ENCODE measurements at places on chromosomes 7 and 10.

DNA sequence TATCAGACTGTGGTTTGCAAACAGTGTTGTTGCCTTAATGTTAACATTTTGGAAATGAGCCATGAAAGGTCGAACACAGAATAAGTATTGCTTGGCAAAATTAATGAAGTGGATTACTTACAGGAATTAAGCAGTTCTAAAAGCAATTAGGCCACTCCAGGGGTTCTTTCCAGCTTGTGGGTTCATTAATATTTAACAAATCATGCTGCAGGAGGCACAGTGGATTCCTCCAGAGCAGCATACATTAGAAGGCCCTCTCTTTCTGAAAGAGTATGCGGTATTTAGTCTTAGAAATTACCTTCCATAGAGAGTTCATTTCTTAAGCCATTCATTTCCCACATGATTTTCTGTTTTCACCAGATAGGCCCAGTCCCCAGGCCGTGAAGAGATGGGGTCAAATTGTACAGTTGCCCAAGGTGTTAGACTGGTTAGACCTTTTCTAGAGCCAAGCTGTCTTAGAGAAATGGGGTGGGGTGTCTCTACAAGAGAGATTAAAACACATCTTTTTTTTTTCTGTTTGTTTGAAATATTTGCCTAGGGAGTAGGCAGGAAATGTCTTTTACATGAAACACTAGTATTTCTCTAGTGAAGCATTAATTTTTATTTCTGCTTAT is 40.0 kb upstream of the AGR3 start:
- no peak for DNase-seq

DNA sequence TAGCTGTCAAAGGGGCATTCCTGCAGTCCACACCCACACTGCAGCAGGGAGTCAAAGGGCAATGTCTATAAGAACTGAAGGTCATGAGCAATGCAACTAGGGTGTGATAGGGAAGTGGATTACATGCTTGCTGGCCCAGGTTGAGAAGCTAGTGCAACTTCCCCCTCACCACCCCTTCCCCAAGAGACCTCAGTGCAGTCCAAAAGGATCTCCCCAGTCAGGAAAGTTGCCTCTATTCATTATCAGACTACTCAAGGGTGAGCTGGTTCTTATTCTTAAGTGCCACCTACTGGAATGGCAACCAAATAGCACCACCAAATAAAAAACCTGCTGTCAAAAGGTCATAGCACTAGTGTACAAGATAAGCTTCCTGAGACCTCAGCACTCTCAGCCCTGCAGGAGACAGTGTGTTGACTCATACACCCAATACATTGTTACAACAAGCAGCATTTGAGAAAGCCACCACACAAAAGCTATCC is 28.2 kb downstream of the MTERF1 start:
- no peak for DNase-seq

GRCh38 chr7:51619880-51620279 is 303.3 kb upstream of the COBL start:
- DNase-seq, result no peak

- no peak for DNase-seq
Measured at GRCh38 chr7:26792576-26792975, 71.8 kb downstream of the SKAP2 start.

- DNase-seq, result no peak
Measured at GRCh38 chr7:20504060-20504459, 111.4 kb upstream of the ABCB5 start.

GRCh38 chr7:109322833-109323232 is 753.2 kb downstream of the DNAJB9 start:
- no peak for DNase-seq

DNA sequence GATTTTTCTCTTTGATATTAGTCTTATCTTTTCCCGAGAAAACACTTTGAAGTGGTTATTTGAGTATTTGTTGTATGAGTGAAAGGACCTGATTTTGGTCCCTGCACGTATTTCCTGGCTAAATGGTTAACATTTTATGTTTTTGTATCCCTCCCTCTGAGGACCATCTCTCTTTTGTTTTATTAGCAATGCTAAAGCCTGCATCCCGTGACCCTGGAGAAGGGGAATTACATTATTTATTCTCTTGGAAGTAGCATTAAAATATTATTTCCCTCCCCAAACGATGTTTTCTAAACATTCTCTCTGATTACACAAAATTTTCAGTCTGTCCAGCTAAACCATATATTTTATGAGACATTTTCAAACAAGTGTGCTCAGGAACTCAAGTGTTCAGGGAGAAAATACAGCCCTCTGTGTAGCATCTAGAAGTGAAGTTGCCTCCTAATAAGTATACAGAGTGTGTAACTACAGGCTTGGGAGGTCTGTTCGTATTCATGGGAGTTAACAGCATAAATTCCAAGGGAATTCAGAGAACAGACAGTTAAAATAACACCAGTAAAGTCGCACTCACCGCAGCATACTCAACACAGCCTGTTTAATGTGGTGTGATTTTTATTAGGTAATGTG is 163.8 kb upstream of the NPVF start:
- no peak for DNase-seq

GRCh38 chr10:114215033-114215432 is 24.0 kb upstream of the VWA2 start:
- DNase-seq, result no peak

DNA sequence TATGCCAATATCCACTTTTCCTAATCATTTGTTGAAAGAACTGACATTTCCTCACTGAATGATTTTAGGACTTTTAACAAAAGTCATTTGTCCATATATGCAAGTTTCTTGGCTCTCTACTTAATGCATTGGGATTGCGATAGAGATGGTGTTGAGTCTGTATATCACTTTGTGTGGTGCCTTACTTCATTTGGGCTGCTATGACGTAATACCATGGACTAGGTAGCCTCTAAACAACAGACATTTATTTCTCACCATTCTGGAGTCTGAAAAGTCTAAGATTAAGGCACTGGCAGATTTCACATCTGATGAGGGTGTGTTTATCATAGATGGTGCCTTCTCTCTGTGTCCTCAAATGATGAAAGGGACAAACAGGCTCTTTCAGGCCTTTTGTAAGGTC is 342.6 kb downstream of the DPP6 start:
- DNase-seq, result no peak

- no peak for DNase-seq
Measured at GRCh38 chr7:99363286-99363685, 11.2 kb upstream of the ARPC1B start.

GRCh38 chr10:100647928-100648327 is 97.5 kb upstream of the PAX2 start:
- DNase-seq, result no peak

- no peak for DNase-seq
Measured at GRCh38 chr7:142891490-142892082, 6.0 kb upstream of the TRPV6 start.

GRCh38 chr7:128104108-128104742 is 73.0 kb upstream of the LRRC4 start:
- no peak for DNase-seq

GRCh38 chr7:226281-226895 is 34.0 kb downstream of the FAM20C start:
- DNase-seq, result no peak

- DNase-seq, result no peak
Measured at GRCh38 chr10:80896959-80897358, 359.3 kb downstream of the SH2D4B start.

- no peak for DNase-seq
Measured at GRCh38 chr10:93261089-93261488, 187.4 kb downstream of the CYP26A1 start.

- DNase-seq, result no peak
Measured at GRCh38 chr7:82559193-82559805, 115.7 kb upstream of the CACNA2D1 start.

DNA sequence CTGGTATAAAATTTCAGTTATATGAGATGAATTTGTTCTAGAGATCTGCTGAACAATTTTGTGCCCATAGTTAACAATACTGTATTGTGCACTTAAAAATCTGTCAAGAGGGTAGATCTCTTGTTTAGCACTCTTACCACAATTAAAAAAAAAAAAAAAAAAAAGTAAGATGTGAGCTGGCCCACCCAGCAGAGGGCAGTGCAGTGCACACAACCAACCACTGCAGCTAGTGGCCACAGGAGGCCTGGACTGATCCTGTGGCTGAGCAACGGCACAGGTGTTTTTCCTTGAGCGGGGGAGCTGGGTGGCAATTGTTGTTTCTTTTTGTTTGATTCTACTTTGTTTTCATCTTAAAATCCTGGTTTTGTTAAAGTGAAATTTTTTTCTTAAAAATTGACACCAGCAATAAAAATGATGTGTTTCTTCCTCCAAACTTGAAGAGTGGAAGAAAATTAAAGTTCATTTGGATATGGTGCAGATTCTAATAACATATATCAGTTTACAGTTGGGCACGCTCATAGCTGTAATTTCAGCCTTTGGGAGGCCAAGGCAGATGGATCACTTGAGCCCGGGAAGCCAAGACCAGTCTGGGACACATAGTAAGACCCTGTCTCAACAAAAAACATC is 171.1 kb upstream of the TBX20 start:
- DNase-seq, result peak; percentile 29

DNA sequence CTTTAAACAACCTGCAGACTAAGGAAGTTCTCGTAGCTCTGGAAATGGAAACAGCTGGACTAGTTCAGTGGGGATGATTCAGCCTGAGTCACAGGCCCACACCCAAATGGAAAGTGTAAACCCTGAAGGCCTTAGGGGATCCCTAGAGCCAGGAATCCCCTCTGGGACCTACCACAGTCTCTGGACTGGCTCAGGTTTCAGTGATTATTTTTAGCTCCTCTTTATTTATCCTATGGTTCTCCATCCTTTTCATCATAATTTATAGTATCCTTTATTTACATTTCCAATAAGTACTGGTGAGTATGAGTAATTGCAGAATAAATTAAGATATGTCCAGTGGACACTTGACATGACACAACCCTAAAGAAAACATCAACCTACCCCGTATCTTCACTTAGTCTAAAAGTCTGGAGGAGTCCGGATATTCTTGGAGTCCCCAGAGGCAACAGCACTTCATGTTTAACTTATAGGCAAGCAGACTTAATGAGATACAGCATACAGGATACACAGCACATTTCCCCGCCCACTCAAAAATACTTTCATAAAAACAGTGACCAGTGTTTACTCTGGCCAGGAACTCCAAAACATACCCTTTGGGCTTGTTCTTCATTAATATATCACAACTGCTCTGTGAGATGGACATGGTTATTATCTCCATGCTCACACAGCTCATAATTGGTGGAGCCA is 28.4 kb upstream of the SEMA3E start:
- DNase-seq, result no peak

DNA sequence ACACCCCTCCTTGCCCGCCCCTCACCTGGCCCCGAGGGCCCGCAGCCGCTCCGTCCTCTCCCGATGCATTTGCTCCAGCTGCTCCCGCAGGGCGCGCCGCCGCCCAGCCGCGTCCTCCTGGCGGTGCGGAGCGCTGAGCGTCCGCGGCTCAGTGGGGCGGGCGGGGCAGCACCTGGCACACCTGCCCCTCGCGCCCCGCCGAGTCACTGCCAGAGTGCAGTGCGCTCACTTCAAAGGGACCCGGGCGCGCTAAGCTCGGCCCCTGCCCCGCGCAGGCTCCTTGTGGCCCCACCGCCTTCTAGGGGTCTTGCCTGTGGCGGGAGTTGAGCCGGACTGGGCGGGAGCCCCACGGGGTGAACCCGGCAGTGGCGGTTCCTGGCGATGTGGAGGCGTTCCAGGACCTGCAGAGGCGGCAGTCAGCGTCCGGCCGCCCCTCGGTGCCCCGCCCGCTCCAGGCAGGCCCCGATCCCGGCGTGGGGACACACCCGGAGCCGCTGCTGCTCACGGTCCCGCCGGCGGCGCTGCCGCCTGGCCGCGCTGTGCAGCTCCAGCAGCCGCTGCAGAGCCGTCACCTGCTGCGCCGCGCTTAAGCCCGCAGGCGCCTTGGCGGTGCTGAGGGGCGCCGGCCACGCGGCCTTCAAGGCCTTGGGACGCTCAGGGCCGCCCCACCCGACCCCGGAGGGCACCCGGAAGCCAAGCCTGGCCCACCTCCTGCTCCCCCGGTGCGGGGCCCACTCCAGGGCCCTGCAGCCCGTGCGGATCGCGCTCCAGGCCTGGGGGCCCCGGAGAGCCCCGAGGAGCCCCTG is 6.7 kb downstream of the ATP6V1F start:
- DNase-seq, result peak; percentile 31

DNA sequence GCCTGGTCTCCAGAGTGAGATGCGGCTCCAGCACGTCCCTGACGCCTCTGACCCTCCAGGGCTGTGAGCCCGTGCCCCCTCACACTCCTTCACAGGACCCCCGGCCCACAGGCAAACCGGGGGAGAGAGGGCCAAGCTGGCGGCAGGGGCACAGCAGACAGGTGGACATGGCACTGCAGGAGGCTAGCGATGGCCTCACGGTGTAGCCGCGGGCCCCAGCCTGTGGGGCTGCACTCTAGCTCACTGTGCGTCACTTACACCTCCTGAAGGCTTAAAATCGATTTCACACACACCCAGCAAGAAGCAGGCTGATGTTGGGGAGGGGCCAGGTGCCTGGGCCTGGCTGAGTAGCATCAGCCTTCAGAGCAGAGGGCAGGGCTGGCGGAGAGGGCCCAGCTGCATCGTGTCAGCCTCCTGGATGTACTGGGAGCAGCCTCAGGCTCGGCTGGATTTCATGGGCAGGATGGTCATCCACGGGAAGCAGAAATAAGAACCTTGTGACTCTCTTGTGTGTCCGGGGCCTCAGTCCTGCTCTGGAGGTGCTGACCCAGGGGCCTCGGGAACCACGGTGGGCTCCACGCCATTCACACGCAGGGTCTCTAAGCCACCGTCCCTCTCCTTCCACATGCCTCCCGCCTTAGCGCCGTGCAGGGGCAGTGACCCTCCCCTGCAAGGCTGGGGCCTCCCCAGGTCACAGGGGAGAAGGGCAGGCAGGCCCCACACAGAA is 19.4 kb upstream of the KNDC1 start:
- DNase-seq, result no peak

DNA sequence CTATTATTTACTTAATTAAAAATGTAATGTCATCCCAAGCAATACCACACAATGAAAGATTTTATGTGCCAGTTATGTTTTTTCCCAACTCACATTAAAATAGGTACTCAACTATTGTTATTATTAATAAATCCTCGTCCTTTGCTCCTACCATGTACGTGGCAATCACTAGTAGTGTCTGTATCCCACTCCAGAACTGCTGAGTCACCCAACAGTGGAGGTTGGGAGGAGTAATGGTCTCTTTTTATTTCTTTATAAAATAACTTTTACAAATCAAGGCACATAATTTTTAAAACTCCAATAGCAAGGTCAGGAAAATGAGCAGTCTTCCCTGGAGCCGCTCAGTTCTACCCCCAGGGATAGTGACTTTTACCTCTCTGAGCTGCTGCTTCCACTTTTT is 273.5 kb upstream of the PLPP4 start:
- DNase-seq, result no peak

- no peak for DNase-seq
Measured at GRCh38 chr7:36192053-36192824, 39.2 kb downstream of the EEPD1 start.

GRCh38 chr10:119301397-119301796 is 94.0 kb downstream of the GRK5 start:
- peak; percentile 20 for DNase-seq

DNA sequence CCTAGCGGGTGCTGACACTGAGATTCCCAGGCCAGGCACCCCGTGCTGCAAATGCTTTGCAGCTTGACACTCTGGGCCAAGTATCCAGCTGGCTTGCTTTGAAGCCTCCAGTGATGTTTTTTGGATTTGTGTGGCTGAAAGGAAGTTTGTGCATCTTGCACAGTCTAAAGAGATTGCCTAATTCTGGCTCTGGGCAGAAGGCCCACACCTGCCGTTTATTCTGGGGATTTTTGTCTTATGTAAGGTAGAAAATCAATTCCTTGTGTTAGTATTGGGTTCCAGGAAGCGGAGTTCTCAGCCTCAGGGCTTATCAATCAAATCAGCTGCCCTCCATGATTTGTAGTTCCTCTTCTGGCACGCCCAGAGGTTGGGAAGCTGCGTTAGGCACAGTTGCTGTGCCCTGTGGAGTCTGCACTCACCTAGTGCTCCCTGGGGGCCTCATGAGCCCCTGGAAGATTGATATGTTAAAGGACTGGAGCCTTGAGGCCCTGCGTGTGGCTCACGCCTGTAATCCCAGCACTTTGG is 8.4 kb upstream of the PURB start:
- DNase-seq, result no peak

Data from T-helper 17 cell (primary cell).